Hindlimb muscle (tissue), 1 donor: ENCODE measurements at places on chromosomes 12 and 14.

DNA sequence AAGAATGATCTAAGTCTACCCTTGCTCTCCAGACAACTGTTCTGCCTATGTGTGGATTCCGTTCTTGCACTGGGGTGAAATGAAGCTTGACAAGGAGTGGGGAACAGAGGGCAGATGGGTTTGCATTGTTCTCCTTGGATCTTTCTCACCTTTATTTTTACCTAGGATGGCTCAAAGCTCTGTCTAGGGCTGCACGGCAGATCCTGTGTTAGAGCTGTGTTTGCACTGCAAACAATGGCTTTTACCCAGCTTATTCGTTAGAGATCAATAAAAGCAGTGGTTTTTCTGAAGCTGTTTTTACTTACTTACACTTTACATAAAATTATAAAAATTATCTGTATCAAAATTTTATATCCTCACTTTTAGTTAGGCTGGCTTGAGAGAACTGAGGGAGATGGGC is 105.1 kb downstream of the LRIG3 start:
- DNase-seq: no peak

DNA sequence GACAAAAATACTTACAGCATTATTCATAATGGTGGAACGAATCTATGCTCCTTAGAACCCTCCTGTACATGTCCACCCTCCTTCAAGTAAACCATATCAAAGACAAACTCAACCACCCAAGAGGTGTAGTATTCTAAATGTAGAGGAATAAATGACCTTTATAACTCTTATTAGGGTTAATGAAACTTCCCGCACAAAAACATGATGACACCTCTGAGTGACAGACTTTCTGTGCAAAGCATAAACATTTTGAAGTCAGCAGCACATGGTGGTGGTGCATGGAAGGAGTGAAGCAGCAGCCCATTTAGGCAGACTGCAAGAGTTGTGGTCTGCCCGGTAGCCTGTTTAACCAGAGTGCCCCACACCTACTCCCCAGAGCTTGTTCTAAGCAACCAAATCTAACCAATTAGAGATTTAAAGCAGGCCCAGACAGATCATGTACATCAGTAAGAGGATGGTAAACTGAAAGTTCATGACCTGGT is 615 bp upstream of the ASB8 start:
- DNase-seq: no peak

DNA sequence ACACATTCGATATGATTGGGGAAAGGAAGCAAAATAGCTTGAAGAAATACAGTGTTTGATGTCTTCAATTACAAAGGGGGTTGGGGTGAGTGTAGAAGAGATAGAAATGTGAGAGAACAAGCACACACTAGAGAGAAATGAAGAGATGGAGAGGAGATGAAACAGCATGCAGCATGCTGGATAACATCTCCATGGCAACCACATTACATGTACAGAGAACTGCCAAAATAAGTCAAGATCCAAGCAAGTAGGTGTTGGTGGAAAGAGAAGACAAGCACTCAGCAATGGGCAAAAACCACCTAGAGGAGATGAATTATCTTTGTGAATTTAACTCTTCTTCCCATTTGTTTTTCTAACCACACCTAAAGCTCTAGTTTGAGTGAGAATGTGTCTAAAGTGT is 289.8 kb downstream of the GRIN2B start:
- DNase-seq: no peak

DNA sequence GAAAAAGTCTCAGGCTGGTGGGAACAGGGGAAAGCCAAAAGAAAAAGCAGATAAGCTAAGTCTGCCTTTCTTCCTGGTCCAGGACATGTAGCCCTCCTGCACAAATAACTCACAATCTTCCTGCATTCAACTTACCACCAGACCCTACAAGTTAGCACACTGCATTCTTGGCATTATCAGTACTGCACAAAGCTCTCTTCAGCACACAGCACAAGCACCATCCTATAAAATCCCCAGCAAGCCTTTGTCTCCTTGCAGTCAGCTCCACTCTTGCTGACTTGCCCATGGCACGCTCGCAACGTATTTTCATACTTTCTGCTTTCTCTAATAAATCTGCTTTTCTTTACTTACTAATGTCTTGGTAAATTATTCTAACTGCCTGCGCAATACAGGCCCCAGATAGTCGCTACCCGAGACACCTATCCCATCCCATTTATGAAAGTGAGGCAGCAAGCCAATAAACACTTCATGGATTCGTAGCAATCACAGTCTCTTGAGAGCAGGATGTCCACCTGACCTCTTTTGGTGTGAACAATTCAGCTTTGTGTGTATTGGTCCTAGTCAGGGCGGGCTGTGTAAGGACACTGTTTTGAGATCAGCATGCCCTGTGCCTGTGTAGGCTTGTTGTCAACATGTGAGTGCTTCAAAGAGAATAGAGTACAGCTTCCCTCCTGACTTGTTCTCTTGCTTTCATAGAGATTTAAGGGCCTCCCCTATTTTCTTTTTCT is 49.0 kb downstream of the TMEM117 start:
- DNase-seq: no peak

DNA sequence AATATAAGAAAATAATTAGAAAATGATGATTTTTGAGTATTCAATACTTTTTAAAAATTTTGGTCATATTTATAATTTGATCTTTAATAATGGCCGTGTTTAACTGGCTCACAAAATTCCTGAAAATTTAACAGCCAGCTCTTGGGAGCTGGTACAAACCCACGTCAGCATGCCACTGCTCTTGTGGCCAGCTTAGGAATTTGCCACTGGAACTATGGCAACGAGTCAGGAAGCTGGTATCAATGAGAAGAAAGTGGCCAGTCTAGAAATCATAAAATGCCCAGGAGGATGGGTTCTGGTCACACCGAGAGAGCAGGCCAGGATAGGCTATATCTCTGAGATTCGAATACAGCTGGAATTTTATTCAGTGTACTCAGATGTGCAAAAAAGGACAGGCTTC is 72.2 kb upstream of the PLEKHG3 start:
- no peak for DNase-seq

DNA sequence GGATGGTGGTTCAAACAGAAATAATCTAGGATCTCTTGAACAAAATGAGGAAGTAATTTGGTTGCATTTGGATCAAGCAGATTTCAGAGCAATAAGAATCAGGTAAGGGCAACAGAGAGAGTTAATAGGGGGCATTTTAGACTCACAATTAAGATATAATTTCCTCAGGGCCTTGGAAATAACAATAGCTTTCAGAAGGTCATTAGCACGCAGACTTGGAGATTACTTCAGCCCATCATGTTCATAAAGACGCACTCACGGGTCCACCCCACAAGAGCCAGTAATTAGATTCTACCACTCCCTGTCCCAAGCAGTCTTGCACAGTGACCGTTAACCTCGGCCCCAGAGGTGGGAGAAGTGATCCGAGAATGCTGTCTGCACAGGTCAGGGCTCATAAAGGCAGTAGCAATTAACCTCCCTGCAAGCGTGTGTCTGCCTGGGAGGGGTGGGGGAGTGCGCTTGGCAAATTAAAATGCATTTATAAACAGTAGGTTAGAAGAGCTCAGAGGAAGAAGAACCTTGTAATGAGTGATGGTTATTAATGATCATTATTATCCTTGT is 125.7 kb upstream of the CCDC196 start:
- DNase-seq: no peak

DNA sequence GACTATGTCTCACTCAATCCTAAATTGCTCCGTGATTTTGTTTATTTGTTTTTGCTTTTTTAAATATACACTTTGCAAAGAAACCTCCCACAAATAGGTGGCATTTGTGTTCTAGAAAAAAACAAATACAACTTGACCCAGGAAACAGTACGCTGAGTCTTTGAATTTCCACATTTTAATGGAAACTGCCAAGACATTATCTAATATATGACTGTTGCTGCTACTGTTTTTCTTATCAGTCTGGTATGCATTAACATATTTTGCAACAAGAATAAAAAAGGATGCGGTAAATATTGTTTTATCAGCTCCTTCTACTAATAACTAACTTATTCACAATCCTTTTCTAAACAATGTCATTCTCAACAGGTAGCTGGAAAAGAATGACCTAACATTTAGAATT is 187.4 kb downstream of the LRIG3 start:
- DNase-seq: no peak

DNA sequence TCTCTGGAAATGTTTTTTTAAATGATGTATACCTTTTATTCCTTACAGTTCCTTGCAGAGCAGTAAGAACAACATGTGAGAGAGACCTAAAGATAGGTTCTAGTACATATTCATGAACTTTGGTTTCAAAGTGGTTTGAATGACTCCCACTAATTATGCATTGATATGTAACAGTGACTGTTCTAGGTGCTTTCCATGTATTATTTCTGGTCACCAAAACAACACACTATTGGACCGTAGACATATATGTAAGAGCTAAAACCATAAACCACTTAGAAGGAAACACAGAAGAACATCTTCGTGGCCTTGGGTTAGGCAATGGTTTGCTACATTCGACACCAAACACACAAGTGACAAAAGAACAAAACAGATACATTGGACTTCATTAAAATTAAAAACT is 37.9 kb downstream of the SOX5 start:
- DNase-seq: no peak

- peak; percentile 85 for DNase-seq
Measured at GRCh38 chr14:75295491-75296345, 17.1 kb downstream of the FOS start.

- DNase-seq: no peak
Measured at GRCh38 chr14:35989736-35990135, 163.6 kb downstream of the BRMS1L start.

GRCh38 chr12:2633825-2634200 is 161.0 kb upstream of the FKBP4 start:
- no peak for DNase-seq

DNA sequence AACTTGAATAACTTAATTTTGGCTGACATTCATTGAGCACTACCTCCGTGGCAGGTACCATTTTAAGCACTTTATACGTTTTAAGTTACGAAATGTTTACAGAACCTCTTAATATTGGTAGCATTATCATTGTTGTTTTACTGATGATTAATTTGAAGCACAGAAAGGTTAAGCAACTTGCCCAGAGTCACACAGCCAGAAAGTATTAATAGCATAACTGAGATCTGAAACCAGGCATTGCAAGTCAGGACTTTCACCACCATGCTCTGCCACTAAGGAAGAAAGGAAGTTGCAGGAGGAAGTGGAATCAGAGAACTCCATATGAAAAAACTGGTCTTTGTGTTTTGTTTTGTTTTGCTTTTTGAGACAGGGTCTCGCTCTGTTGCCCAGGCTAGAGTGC is 28.2 kb upstream of the BCAT1 start:
- no peak for DNase-seq

DNA sequence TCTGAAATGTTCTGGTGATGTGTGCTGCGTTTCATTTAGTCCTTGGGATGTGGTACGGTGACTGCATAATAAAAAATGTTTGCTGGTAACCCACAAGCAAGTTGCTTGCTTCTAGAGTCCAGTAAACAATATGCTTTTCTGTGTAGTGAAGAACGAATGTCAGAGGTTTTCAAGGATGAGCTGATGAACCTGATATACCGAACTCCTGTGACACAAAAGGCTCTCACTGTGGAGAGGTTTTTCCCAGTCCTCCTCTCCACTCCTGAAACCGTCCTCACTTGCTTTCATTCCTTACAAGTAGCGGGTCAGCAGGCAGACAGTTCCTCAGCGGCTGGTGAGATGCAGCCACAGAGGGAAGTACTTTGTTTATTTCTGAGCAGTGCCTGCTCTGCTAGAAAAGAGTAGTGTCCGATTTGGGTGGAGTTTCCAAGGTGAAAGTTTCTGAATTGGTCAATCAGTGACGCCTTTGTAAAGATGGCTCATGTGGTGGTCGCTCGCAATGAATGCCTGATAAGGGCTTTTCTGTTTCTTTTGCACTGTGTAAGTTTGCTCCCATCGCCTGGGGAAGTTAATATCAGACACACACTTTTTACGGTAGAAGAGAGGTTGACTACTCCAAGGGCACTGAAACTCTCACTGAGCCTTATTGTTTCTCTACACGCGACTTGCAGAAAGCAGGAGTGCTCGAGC is 3.0 kb downstream of the ETV6 start:
- peak; percentile 41 for DNase-seq

DNA sequence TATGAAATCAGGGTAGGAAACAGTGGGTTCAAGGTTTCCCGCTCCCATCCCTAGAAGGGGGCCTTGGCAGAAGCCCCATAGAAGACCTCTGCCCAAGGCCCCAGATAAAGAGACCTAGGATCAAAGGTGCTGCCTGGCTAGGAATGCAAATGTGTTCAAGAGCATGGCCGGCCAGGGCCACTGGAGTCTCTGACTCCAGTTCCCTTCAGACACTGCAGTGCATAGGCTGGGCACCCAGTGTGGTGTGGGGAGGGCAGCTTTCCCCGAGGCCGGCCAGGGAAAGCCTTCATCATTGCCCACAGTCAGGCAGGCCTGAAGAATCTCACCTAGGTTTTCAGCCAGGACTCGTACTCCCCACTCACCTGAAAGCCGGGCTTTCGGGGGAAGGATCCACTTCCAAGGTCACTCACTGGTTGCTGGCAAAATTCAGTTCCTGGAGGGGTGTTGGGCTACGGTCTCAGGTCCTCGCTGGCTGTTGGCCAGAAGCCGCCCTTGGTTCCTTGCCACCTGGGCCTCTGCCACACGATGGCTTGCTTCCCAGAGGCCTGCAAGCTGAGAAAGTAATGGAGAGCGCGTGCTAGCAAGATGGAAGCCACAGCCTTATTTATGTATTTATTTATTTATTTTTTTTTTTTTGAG is 9.7 kb upstream of the PEBP1 start:
- DNase-seq: no peak

GRCh38 chr12:49369411-49370145 is 2.3 kb downstream of the SPATS2 start:
- DNase-seq: peak; percentile 68

GRCh38 chr14:102077382-102077709 is 9.5 kb downstream of the HSP90AA1 start:
- DNase-seq: no peak

- no peak for DNase-seq
Measured at GRCh38 chr12:18262514-18262913, 1.2 kb downstream of the PIK3C2G start.

DNA sequence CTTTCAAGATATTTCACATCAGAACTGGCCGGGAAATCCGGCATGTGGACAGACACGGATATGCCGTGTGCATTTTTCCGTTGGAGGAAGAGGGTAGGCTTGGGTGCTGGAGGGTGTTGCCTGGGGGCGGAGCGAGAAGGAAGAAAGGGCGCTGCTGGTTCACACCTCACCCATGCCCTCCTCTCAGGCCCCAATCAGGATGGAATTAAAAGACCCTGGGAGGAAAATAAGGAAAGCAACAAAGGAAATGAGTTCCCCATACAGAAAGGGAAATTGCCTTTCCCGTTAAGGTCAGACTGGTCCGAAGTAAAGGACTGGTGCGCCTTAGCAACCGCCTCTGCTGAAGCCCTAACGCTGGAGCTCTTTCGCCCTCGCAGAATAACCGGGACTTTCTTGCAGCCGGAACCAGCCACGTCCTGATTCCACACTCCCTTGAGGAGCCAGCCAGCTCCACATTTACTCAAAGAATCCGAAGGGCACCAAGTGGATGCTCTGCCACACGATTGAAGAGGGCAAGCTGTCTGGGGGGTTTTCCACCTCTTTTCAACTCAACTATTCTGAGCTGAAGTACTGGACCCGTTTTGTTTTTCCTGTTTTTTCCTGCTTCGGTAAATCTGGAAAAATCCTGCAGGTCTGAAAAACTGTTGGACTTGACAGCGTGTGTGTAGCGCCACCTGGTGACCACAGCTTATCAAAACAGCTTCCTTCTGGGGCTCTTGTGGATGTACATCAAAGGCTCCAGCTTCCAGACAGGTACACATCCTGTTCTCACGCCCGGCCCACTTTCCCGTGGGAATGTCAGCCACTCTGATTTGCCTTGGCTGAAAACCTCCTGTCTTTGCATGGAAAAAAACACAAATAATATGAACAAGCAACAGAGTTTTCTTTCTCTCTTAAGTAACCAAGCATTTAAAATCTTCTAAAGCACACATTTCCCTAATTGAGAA is 37.6 kb upstream of the BCL2L14 start:
- peak; percentile 88 for DNase-seq

- DNase-seq: no peak
Measured at GRCh38 chr12:69527506-69528272, 57.5 kb downstream of the FRS2 start.
